ENCODE measurements at places on chromosomes 3 and 15. TPM values are rescaled to one million over a fixed set of nuclear protein-coding genes. Genes with fewer than 3 reads are reported as not detected.

- DNase-seq = no peak
These were observed 19.3 kb upstream of the IREB2 start for GRCh38 chr15:78418686-78419085.

DNA sequence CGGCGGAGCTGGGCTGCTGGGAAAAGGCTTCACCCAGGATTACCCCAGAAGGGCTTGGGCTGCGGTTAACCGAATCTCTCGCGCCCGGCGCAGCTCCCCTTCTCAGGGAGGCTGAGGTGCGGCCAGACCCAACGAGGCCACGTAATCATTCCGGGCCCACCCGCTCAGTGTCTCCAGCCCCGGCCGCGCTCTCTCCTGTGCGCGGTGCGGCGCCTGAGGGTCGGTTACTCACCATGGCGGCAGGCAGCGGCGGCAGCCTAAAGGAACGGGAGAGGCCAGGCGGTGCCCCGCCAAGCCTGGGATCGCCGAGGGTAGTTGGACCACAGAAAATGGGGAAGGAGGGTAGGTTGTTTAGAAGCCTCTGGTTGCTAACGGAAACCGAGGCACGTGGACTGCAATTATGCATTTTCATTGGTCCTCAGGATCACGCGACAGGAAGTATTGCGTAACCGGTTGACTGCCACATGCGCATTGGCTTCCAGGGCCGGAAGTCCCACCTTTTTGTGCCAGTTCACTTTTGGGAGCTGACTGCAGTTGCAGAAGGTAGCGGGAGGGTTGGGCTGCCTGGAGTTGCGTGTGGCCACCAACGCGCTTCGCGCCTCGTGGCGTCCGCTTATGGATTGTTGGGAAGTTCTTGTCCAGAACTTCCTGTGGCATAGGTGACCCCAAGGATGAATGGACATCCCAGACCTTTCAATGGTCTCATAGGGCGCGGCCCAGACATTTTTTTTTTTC is at the start of gene LZTFL1:
Gene LZTFL1, minus strand, starts transcription at position 363 of the 735 bp plus-strand sequence. Its CDS starts 128 bp downstream, at position 235.
- DNase-seq = peak; percentile 98

- DNase-seq = no peak
These were observed 165.5 kb downstream of the FBLN2 start for GRCh38 chr3:13714251-13714916.

- peak; percentile 28 for DNase-seq
These were observed 775 bp downstream of the C3orf33 start for GRCh38 chr3:155805204-155805801.

DNA sequence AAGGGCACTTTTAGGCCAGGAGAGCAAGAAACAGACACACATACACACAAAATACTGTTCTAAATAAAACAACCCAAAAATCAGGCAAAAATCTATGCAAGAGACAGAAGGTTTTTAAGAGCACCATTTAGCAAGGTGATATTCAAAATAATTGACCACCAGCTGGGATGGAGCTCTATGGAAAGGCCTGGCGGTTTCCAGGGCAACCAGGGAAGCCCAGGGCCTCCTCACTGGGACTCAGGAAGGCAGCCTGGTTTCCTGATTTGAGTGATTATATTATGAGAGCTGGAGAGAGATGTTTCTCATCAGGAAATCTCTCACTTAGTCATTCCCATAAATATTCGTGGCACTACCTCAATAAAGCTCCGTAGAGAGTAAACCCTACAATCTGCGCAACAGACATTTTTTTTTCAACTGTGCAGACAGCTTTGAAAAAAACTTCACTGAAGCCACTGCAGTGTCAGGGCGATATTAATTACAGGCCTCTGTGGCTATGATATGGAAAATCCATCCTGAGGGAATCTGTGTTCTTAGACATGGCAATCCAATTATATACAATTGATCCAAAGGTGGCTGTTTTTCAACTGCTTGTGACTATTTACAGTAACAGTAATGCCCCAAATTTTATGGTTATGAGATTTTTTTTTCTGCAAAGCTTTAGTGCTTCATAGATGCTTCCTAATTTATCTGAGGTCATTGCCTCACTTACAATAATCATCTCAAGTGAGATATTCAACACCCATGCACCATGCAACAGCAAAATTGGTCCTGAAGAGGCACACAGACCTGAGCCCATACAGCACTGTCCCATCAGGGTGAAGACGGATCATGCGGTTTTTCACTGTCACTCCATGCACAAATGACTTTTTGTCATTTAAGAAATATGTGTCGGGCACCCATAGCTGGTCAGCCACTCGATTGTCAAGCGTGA is 152.1 kb downstream of the GABRB3 start:
- no peak for DNase-seq

DNA sequence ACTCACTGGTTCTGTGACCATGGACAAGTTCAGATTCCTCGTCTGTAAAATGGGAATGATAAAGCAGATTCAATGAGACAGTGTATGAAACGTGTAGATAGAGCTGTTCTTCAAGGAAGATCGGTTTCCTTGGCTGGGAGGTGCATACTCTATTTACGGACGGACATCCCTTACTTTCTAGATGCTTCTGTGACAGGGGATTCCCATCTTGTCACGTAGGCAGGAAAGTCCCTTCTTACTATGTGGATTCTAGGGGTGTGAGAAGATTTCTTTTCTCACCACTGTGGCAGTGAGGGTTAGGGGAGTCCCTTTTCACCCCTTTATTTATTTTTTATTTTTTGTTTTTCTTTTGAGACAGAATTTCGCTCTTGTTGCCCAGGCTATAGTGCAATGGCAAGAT is 180.9 kb upstream of the TBL1XR1 start:
- DNase-seq = no peak

GRCh38 chr3:112786881-112787579 is 59.6 kb downstream of the CD200R1L start:
- DNase-seq = peak; percentile 35

The ZNF660 gene
- 7.1 TPM for total RNA-seq

The CD80 gene
- total RNA-seq = 0.39 TPM

The SLC12A1 gene
- 0.04 TPM for total RNA-seq

The PML gene
- total RNA-seq = 28.1 TPM

All from cardiac muscle cell (in vitro differentiated cells and primary cell).